ENCODE measurements at places on chromosomes 1 and 21. TPM values are rescaled to one million over a fixed set of nuclear protein-coding genes. Genes with fewer than 3 reads are reported as not detected.

The RHEX gene
- not detected for total RNA-seq

The LUZP1 gene
- total RNA-seq: 5.3 TPM

The C8A gene
- not detected for total RNA-seq

The ADCY10 gene
- total RNA-seq: not detected

The TMEM82 gene
- not detected for total RNA-seq

The PACC1 gene
- 1.4 TPM for total RNA-seq

The SPAG17 gene
- not detected for total RNA-seq

DNA sequence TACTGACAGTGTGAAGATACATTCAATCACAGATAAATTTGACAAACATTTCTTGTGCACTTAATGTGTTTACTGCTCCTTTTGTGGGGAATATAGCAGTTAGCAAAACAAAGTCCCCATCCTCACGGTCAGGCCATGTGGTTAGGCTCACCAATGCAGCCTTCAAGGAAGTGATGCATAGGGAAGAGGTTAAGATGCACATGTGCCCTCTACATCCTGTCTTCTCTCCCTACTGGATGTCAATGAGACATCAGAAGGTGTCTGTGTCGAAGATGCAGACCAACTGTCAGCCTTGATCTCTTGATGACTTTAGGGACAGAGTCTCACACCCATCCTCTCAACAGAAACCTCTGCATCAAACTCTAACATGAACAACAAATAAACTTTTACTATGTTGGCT lies 78.7 kb downstream of the FH start:
- no peak for DNase-seq

- DNase-seq: no peak
Observed at GRCh38 chr1:15525050-15526020, 1.3 kb upstream of the DNAJC16 start.

GRCh38 chr1:216193839-216194443 lies 229.3 kb downstream of the USH2A start:
- DNase-seq: no peak

DNA sequence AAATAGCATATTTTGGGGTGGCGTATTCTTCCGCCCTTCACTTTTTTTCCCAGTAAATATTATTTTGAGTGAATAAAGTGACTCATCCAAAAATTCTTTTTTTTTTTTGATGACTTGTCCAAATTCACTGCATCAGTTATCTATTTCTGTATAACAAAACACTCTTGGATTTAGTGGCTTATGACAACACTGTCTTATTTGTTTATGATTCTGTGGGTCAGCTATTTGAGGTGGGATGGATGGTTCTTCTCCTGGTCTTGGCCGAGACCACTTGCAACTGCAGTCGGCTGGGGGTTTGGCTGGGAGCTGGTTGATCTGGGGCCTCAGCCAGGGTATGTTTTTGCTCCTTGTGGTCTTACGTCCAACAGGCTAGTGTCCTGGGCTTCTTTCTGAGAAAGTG lies 39.9 kb upstream of the SRSF10 start:
- DNase-seq: no peak

DNA sequence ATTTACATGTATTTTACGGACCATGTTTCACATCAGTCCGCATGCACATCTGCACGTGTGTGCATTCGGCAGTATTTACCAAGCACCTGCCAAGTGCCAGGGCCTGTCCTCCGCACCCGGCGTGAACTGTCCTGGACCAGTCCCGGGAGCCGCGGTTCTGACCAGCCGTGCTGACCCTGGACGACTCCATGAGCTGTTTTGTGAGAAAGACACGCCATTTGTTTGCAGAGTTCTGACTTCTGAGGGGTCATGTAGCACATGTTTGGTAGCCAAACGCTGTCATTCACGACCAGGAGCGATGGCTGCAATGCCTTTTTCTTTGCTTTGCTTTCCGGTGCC lies 3.3 kb upstream of the OLIG2 start:
- DNase-seq: no peak

DNA sequence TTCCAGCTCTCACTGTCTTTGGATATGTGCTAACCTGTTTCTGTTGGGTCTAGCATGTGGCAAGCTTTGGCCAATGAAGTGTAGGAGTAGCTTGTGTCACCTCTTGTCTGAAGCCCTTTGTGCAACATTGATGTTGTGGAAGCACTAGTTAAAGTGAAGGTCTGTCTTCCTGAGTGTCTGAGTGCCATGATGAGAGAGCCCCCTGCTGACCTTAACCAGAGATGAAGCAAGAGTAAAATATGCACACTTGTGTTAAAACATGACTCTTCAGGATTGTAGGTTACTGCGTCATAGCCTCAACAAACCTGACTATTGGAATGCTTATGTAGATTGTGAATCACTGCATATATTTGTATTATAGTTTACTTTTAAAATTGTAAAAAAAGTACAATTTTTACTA lies 103.7 kb downstream of the NCAM2 start:
- no peak for DNase-seq

GRCh38 chr1:212515329-212515760 lies 82.6 kb downstream of the NENF start:
- no peak for DNase-seq

- DNase-seq: no peak
Observed at GRCh38 chr1:232769733-232770132, 35.5 kb upstream of the MAP10 start.

DNA sequence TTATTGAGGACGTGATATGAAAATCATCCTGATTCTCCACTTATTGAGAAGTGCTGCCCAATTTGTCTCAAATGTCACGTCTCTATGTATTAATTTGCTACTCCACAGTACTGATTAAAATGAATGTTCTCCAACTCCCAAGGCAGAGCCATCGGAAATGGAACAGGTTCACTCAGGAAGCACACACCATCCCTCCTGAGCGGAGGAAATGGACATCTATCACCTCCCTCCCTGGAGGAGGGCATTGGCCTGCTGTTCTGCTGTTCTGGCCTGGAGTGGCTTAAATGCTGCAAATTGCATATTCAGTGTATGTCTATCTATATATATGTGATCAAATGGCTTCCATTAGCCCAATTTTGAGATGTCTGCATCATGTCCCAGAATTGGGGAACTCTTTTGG lies 140.5 kb downstream of the CSMD2 start:
- no peak for DNase-seq

DNA sequence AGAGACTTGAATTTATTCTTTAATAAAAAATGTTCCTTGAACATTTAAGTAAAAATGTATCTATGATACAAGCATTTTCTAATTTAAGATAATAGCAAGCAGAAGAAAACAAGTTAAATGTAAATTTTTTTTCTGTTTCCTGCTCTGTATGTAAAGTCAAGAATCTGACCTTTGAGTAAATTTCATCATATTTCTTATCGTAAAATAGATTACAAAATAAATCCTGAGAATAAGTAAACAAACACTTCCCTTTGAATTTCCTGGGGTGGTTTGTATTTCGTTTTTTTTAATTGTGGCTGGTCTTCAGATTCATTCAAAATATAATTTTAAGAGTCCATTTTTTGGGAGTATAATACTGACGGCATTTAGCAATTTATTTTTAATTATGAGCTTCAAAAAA lies 77.6 kb downstream of the POU2F1 start:
- DNase-seq: no peak

Measured in gastrocnemius medialis (tissue), 4 donors.